ENCODE measurements at places on chromosomes 4 and X.

DNA sequence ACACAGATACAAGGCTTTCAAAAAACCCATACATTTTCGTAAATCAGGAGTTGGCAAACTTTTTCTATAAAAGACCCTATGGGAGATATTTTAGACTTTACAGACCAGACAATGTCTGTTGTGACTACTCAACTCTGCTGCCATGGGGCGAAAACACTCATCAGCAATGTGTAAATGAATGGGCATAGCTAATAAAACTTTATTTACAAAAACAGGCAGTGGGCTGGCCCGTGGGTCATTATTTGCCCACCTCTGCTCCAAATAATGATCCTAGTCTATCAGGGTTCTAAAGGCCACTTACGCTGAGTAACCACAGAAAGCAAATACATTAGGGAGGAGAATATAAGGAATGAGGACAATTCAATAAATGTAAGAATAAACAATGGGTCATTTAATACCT, 43.9 kb upstream of the ACSL4 start:
- no peak for DNase-seq

DNA sequence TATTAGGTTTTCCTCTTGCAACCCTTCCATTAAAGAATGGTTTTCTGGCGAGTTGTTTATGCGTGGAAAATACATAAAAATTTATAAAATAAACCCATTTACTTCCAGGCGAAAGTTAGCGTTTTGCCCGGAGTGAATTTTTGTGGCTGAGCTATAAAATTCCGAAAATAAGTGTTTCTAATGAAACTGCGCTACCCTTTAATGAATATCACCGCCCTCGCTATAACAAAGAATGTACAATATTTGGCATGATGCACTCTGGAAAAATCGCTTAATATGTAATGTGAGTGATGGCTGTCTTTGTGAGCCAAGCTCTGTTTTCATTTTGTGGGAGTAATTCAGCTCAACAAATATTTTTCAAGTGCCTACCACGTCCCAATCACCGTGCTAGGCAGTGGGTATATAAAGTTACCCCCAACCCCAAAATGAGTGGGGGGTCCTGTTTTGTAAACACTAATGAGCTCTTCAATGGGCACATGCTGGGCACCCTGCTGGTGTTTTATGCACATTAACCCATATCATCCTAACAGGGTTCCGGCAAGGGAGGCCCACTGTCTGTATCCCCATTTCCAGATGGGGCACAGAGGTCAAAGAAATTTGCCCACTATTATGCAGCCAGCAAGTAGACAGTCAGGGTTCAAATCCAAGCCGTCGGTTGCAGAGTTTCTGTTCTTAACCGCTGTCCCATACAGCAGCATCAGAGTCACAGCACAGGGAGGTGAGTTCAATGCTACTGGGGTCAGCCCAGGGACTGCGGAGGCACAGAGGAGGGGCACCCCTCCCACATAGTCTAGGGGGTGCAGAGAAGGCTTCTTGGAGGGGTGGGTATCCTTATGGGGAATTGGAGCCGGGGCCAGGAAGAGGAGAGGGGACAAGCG, 65.7 kb upstream of the STX18 start:
- DNase-seq = no peak

DNA sequence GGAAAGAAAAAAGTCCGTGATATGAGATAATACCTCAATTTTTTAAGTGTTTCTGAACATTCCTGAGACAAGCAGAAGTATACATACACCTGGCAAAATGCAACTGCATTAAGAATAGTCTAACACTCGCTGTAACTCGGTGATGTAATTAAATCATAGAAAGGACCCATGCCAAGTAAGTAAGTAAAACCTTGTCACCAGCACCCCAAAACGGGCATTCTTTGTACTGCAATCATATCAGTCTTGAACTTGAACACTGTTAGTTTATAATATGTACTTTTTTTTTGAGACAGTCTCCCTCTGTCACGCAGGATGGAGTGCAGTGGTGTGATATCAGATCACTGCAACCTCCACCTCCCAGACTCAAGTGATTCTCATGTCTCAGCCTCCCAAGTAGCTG, 47.4 kb downstream of the SMIM14 start:
- no peak for DNase-seq

DNA sequence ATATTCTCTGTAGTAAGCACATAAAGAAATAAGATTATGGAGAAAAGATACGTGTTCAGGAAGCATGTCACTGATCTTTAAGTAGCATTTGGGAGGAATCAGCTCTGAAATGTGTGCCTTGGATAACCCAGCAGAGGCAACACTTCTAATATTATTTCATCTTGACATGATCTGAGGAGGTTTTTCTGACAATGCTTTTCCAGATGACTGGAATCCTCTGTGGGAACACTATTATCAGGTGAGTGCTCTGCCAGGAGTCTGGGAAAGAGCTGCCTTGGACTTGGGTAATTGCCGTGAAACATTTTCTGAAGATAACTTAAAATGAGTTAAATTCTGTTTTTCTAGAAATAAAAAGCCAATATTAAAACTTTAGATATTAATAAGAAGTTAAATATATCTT, 78.2 kb upstream of the QRFPR start:
- no peak for DNase-seq

- DNase-seq = peak; percentile 0
Measured at GRCh38 chrX:23616361-23616760, 50.9 kb upstream of the PRDX4 start.

DNA sequence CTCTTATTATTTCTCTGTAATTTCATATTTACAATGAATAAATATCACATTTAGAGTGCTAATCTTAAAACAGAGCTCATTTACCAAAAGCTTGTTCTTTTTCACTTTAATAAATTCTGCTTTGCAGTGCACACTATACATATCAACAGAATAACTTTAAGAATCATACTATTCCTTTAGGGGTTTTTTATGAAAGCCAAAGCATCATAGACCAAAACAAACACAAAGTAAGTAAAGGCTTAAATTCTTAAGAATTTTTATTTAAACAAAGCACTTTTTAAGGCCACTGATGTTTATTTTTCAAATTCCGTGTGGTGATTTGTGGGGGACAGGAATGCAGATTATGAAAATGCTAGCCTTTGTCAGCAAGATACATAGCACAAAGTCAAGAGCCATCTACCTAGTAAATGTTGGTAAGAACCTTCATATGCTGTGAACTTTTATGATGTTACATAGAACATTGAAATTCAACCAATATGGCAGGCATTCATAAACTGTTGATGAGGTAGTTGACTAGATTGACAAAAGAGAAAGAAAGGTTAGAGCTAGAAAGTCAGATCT, 17.8 kb downstream of the TIGD2 start:
- DNase-seq = no peak

DNA sequence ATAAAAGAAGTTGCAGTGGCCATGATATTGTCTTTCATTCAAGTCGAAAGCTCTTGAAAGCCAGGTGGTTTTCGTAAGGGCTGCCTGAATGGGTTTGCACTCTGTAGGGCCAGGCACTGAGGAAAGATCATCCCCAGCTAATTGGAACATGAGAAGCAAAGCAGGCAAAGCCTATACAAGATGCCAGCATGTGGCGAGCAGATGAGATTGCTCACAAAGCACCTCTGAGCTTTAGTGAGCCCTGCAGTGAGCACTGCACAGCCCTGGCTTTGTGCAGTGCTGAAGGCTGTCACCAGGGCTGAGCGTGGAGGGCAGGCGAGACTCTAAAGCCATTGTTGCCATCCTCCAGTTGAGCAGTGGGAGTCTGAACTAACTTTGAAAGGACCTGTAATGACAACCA, 53.8 kb downstream of the HADH start:
- DNase-seq = no peak
